ENCODE measurements at places on chromosomes 7 and 10. TPM values are rescaled to one million over a fixed set of nuclear protein-coding genes. Genes with fewer than 3 reads are reported as not detected.

DNA sequence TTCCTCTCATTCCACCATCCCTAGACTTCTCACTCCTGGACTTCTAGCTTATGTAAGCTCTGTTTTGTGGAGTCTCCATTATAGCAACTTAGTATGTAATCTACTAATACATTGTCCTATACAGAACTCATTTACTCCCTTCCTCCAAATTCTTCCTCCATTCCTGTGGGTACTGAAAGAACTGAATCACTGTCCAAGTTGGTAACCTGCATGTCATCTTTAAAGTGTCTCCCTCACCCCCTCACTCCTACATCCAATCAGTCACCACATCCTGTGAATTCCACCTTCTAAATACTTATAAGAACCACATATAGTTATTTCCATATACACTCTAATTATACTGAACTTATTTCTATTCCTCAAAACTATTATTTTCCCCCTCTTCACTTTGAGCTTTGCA lies 20.3 kb downstream of the AASS start:
- DNase-seq, result no peak

DNA sequence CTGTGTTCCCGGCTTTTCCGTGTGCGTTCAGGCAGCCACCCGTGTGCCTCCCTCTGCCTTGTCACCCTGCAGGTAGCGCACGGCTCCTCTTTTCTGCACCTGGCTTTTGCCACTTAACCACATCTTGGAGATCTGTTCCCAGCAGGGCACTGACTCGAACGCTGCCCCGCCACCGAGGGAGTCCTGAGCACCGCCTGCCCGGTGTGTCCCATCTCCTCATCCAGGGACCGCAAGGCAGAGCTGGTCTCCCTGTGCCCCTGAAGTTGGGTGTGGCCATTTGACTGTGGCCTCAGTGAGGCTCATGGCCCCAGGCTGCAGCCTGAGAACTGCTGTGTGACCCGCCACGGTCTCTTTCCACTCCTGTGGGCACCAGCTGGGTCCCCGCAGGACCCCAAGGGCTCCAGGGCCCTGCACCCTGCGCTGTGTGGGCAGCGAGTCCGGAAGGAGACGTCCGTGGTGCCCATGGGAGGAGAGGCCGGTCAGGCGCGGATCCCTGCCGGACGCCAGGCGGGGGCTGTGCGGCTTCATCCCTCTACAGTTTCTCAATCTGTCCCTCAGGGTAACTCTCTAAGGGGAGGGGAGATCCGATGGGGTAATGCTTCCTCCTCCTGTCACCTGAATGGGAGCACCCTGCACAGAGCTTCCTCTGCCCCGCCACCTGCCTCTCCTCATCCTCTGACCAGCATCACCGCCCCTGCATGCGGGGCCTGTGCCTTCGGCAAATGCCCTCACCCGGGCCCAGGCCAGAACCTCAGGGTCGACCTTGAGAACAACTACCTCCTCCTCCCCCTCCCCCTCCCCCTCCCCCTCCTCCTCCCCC lies 1.8 kb upstream of the INTS1 start:
- DNase-seq, result no peak

GRCh38 chr10:130179640-130180039 lies 43.4 kb downstream of the GLRX3 start:
- DNase-seq, result peak; percentile 78

GRCh38 chr7:128373606-128374005 lies 12.1 kb upstream of the PRRT4 start:
- no peak for DNase-seq

GRCh38 chr7:14900051-14900450 lies 2.5 kb downstream of the DGKB start:
- no peak for DNase-seq

Gene VCL
- total RNA-seq, result 201 TPM

Gene RFC2
- total RNA-seq, result 12.3 TPM

Data from osteoblast (primary cell).